ENCODE measurements at places on chromosomes 6 and 20.
A peak's percentile ranks its signal among the peaks of the same experiment; 100 is the strongest.

GRCh38 chr6:49326347-49326746 is 136.7 kb downstream of the MMUT start:
- peak; percentile 32 for DNase-seq

DNA sequence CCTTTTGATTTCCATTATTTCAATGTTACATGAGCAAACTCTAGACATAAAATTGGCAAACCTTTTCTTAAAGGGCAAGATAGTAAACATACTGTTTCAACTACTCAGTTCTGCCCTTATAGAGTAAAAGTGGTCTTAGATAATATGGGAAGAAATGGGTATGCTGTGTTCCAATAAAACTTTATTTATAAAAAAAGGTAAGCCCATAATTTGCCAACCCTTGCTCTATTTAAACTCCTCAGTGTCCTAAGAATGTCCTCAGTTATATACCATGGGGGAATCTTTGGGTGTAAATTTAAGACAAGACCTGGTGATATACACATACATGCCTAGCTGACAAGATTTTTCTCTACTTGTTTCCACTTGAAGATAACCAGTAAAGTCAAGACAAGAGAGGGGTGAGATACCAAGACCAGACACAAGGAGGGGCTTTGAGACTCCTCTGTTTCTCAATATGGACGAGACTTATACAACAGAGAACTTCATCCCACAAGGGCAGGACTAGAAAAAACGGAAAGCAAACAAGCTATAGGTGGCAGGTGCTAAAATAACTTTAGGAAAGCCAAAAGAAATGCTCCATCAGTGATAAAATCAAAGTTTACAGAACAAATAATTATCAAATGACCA is 10.5 kb downstream of the SNX3 start:
- DNase-seq: no peak

GRCh38 chr6:160357088-160357487 is 8.9 kb downstream of the SLC22A3 start:
- DNase-seq: no peak

GRCh38 chr6:38179300-38179699 is 359.8 kb downstream of the ZFAND3 start:
- no peak for DNase-seq

- peak; percentile 62 for DNase-seq
Observed at GRCh38 chr6:7617801-7618764, 28.1 kb downstream of the SNRNP48 start.

DNA sequence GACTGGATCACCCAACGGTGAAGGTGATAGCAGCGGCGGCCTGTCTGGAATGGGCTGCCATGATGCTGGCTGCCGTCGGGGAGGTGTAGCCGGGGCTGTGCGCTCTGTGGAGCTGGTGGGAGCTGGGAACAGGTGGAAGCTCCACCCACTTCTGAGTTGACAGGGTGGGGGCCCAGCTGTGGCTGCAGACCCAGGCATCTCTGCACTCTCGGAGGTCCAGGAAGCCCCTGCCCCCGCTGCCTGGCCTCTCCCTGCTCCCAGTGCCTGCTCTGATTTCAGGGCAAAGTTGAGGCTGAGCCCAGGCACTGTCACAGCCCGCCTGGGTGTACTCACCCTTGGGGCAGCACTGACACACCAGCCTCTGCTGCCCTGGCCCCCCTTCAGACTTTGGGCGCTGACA is 18.1 kb upstream of the CHRNA4 start:
- DNase-seq: no peak

- DNase-seq: no peak
Observed at GRCh38 chr6:169503422-169504152, 198.2 kb downstream of the WDR27 start.

GRCh38 chr6:34986845-34987246 is 97.8 kb downstream of the ANKS1A start:
- DNase-seq: peak; percentile 15

DNA sequence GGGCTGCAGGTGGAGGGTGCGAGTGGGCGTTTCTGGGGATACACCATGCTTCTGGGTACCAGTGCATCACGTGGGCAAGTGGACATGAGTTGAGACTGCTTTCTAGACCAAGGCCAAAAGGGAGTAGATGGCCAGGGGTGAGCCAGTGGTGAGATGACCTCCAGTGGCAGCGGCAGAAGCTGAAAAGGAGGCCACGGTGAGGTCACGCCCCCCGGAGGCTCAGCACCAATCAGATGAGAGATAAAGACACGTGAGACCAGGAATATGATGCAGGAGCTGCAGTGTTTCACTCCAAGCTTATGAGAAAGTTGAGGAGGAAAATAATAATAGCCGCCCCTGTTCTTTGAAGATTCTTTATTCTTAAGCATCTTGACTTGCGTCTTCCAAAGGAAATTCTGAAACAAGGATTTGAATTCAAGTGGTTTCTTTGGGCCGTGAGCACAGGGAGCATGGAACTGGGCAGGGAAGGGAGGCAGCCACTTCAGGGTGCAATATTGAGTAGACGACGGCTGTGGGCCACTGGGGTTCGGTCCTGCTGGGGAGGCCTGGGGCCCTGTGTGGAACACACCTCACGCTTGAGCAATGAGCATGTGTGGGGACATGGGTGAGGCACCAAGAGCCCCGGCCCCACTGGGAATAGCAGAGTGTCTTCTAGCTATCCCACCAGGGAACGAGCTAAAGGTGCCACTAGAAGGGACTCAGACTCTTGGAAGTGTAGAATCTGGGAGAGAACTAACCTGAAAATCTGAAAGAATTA is 156.7 kb upstream of the LRFN2 start:
- no peak for DNase-seq

GRCh38 chr6:111841822-111842221 is 31.4 kb downstream of the FYN start:
- DNase-seq: no peak

GRCh38 chr20:54199721-54200176 is 8.1 kb upstream of the PFDN4 start:
- no peak for DNase-seq

- no peak for DNase-seq
Observed at GRCh38 chr6:39377539-39377950, 55.0 kb upstream of the KCNK16 start.

DNA sequence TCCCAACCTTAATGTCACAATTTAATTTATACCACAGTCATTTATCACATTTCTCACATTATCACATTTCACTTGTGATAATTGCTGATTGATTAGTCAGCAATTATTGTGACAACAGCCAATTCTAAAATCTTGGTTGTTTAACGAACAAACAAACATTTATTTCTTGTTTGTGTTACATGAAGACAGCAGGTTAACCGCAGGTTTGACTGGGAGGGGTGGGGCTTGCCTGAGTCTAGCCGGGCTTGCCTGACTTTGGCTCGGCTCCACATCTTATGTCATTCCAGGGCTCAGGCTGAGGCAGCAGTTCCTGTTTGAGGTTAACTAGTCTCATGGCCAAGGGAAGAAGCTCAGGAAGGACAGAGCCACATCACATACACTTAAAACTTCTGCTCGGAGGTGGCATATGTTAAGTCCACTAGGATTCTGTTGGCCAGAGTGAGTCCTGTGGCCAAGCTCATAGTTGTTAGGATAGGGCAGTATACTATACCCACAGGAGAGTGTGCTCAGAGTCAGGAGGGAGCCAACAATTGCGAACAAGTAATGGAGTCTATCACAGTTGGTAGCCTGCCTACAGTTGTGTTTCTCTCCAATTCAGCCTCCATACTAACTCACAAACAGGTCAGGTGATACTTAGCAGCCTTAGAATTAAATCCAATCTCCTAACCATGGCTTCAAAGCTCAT is 90.0 kb upstream of the IFNGR1 start:
- DNase-seq: peak; percentile 32

DNA sequence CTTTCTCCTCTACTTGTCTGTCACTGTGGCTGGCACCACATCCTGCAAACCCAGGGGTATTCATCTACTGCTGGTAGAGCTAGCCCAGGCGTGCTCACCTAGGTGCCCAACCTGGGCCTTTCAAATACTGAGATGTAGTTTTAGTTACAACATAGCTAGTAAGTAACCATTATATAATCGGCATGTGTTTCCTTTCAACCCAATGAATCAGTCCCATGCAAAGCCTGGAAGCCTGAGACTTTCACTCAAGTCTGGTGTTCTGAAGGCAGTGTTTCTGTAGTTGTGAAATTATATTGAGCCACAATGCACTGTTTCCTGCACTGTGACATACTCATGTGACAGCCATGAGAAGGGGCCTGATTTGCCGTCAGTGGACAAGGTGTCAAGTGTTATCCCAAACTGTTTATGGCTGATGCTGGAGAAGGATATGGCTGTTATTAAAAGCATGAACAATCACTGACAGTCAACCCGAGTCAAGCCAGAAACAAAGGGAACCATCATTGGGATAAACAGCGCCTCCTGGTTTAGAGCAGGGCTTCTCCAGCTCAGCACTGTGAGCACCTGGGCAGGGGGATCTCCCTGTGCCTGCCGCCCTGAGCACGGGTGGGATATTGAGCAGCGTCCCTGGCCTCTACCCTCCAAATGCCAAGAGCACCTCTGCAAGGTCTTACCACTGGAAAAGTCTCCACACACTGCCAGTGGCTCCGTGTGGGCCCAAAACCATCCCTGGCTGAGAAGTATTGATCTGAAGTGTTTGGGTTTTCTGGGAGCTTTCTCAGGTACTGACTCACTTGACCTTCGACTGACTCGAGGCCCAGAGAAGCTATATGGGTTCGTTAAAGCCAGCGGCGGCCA is 1.6 kb downstream of the PSMA7 start:
- no peak for DNase-seq

GRCh38 chr6:27293436-27294098 is 18.5 kb downstream of the POM121L2 start:
- no peak for DNase-seq

DNA sequence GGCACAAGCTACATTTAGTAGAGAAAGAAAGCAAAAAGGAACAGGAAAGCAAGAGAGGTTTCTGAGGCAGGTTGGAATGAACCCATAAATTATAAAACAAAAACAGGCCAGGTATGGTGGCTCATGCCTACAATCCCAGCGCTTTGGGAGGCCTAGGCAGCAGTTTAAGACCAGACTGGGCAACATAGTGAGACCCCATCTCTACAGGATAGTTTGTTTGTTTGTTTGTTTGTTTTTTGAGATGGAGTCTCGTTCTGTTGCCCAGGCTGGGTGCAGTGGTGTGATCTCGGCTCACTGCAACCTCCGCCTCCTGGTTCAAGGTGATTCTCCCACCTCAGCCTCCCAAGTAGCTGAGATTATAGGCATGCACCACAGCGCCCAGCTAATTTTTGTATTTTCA is 49.0 kb downstream of the AFG1L start:
- DNase-seq: no peak

DNA sequence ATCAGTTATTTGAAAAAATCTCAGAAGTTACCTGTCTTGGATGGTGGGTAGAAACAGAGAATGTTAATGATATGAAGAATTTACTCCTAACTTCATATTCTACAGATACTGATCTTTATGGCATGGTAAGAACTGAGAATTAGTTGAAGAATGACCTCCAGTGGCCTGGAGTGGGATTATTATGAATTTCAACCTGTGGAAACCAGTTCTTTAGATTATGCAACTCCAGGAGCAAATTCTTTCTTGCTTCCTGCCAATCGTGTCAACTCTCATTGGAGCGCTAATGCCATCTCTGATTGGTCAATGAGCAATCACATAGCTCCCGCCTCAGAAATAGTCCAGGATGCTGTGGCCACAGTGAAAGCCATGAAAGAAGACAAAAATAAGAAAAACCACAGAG is 40.6 kb downstream of the LYRM2 start:
- DNase-seq: no peak

DNA sequence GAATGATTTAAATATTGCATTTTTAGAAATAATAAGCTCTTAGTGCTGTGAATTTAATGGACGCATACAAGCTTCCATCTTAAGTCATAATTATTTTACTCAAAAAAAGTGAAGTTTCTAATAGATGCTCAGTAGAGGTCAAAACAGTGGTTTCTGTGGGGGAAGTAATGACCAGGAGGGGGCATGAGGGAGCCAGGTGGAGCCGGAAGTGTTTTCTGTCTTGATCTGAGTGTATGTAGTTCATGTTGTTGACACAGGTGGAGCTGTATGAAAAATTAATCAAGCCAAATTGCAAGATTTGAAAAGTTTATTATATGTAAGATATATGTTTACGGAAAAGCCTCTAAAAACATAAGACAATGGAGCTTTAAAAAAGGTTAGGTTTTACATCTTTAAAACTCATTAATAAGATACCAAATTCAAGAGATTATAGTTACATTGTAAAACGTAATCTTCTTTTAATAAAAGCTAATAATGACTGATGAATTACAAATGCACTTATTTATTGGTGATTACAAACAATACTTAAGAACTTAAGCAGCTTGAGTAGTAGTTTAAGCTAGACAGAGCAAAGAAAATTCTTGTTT is 68.0 kb downstream of the PLAGL1 start:
- no peak for DNase-seq

DNA sequence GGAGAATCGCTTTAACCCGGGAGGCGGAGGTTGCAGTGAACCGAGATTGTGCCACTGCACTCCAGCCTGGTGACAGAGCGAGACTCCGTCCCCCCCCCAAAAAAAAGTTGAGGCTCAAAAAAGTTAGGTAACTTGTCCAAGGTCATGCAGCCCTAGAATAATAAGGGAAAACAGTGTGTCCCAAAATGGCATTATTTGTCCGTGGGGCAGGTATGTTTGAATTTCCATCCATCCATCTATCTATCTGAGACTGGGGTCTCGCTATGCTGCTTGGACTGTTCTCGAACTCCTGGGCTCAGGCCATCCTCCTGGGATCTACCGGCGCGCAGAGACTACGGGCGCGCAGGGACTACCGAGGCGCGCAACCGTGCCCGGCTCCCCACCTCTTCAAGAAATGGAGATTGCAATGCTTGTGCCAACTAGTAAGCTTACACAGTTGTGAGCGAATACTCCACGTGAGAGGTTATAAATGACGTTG is 374 bp upstream of the ABCC10 start:
- no peak for DNase-seq

GRCh38 chr20:11380283-11380682 is 537.4 kb upstream of the BTBD3 start:
- DNase-seq: no peak

DNA sequence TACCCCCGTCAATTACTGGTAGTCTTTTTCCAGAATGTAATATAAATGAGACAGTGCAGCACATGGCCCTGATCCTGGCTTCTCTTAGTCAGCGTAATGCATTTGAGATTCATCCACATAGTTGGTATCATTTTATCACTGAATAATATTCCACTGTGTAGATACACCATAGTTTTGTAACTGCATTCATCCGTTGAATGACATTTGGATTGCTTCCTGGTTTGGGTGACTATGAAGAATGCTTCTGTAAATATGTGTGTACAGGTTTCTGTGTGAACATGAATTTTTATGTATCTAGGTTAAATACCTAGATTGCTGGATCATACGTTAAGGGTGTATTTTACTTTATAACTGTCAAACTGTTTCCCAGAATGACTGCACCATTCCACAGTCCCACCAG is 62.6 kb upstream of the STMND1 start:
- DNase-seq: no peak

DNA sequence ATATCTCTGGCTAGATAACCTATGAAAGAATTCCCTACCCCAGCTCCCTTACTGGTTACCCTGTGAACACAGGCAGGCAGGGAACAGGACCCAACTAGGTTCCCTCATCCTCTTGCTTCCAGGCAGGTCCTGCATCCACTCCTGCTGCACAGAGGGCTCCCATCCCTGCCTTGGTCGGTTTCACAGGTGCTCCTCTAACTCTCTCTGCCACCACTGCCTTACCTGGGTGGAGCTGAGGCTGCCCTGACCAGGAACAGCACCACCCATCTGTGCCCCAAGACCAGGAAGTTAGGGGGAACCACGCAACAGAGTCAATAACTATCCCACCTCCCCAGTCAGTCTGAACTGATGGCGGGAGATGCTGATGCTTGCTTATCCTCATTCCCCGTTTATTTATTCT is 37.0 kb upstream of the HLA-A start:
- DNase-seq: no peak

- DNase-seq: no peak
Observed at GRCh38 chr20:5463007-5463686, 146.4 kb upstream of the PROKR2 start.

GRCh38 chr20:1651268-1652058 is 6.1 kb downstream of the SIRPG start:
- DNase-seq: no peak

Data from keratinocyte (primary cell).